ENCODE measurements at places on chromosomes 7 and 10. TPM values are rescaled to one million over a fixed set of nuclear protein-coding genes. Genes with fewer than 3 reads are reported as not detected.

GATA3 gene
- 7.3 TPM for total RNA-seq

PAOX gene
- 1.9 TPM for total RNA-seq

AS3MT gene
- total RNA-seq: 1.7 TPM

KCNH2 gene
- 0.94 TPM for total RNA-seq

CCSER2 gene
- 113 TPM for total RNA-seq

IQUB gene
- total RNA-seq: 0.52 TPM

CTAGE4 gene
- total RNA-seq: 2.0 TPM

LEP gene
- not detected for total RNA-seq

SPDYE11 gene
- total RNA-seq: not detected

WIPF3 gene
- total RNA-seq: under 0.01 TPM

ANXA8 gene
- 0.31 TPM for total RNA-seq

SYNPO2L gene
- total RNA-seq: 0.10 TPM

STAMBPL1 gene
- total RNA-seq: 42.4 TPM

TMEM270 gene
- total RNA-seq: not detected

ABCB1 gene
- total RNA-seq: 12.3 TPM

NME8 gene
- 1.7 TPM for total RNA-seq

CLDN15 gene
- total RNA-seq: 4.5 TPM
